Activated CD4-positive, alpha-beta T cell treated with anti-CD3 and anti-CD28 coated beads for 48 hours (primary cell): ENCODE measurements at places on chromosomes 5 and 9.

DNA sequence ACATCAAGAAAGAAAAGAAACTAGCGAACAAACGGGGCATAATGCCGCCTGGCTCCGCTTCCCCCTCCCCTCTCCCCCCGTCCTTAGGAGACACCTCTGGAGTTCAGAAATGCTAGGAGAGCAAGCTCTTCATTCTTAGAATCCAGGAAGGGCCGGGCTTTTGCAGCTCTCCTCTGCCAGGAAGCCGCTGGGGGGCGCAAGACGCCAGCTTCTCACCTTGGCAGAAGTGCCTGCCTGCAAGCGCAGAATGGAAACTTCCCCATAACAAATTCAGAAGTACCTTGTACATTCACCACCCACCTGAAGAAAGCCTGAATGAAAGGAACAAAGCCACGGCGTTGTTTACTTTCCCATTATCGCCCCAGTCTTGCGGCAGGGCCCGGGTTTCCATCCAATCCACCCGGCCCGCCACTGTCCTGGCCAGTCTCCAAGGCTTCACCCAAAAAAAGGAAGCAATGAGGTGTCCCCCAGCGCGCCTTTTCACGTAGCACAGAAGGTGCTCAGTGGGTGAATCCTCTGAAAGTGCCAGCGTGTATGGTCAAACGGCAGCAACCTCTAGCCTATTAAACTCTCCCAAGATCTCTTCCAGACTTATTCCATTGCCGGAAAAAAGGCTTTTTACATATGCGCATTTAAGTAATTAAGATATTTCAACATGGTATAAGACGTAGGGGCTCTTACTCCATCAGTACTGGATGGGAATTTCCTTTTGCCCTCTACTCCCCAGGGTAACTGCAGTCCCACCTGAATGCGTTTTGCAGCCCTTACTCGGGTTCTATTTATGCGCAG lies 1.6 kb upstream of the GADD45G start:
- DNase-seq: peak; percentile 94

- no peak for DNase-seq
Observed at GRCh38 chr5:145180371-145180770, 654.8 kb downstream of the PRELID2 start.

GRCh38 chr5:64690417-64691151 lies at the start of gene SHISAL2B:
TSS of gene SHISAL2B (plus strand) at chr5:64690503. CDS start at chr5:64690624, 121 bp downstream.
- no peak for DNase-seq

GRCh38 chr9:133666845-133667244 lies 30.7 kb downstream of the DBH start:
- DNase-seq: no peak

DNA sequence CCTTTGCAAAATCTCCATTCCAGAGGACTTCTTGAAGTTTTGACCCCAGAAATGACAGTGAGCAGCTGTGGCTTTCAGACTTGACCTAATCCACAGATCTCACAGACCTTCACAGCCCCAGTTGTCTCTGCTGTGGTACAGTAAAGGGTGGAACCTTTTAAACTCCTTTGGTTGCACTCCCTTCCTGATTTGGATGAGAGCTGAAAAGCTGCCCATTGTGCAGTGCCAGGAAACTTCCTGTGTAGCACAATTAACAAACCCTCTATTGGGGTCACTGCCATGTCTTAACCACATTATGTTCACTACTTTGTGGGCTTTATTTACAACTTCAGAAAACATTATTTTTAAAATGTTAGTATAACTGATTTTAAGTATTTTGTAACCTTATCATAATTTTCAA lies 56.7 kb upstream of the PCSK5 start:
- DNase-seq: no peak
